ENCODE measurements at places on chromosomes 3 and 15.

DNA sequence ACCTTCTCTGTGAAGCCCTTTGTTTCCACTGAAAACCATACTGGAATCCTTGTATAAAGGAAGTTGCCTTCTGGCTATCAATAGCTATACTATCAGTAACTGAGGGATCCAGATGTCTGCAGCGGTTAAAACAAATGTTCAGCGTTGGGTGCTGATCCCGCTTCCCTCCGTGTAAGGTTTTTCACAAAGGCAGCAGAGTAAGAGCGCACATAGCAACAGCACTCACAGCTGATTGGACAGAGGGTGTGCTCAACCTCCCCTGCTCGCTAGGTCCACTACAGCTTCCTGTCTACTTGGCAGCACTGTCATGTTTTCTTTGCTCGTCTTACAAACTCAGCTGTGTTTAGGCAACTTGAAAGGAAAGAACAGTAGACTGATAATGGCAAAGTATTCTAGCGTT is 27.3 kb downstream of the ATOSA start:
- peak; percentile 75 for DNase-seq

- no peak for DNase-seq
Measured at GRCh38 chr3:49415931-49416601, 3.8 kb downstream of the TCTA start.

DNA sequence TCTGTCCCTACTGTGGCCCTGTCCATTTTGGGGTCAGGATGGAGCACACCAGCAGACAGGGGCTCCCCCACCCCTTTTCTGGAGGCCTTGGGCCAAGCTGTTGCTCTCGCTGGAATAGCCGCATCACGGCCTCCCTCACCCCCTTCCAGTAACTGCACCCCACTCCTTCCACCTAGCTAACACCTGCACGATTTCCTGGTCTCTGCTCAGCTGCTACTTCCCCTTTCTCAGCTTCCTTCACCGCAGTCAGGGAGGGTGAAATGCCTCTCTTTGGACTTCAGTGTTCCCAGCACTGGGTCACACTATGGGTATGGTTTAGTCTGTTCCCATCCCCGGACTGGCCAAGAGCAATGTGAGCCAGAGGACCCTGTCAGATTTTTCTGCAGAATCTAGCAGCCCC is 400.2 kb downstream of the MCTP2 start:
- DNase-seq = no peak

- DNase-seq = no peak
Measured at GRCh38 chr3:37712918-37713817, 148.5 kb upstream of the CTDSPL start.

DNA sequence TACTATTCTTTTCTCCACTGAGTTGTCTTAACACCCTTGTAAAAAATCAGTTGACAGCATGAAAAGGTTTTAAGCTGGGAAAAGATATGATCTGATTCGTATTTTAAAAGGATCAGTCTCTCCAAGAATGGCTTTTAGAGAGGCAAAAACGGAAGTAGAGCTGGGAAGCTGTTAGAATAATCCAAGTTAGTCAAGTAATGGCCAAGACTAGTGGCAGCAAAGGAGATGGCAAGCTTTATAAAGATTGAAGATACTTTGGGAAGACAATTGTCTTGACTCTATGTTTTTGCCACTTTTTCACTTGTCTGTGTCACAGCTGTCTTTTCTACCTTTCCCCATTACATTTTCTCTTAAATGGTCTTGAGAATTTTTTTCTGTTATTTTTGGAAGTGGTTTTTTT is 243.5 kb upstream of the MANF start:
- no peak for DNase-seq

DNA sequence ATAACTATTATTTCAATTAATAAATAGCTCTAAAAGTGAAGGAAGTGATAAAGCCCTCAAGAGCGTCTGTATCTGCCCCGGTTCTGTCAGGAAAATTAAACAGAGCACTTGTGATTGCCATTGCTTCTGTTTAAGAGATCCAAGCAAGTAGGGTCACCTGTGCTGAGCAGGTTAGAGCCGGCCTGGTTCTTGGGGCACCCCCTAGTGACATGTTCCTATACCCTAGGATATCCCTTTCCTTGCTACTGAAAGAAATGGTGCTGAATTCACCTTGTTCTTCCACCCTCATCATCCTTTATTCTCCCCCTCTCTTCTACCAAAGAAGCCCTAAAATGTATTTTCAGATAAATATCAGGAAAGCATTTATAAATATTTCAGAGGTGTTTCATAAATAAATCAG is 323.5 kb downstream of the RORA start:
- no peak for DNase-seq

GRCh38 chr3:56290374-56290773 is 177.9 kb downstream of the ERC2 start:
- DNase-seq = no peak

DNA sequence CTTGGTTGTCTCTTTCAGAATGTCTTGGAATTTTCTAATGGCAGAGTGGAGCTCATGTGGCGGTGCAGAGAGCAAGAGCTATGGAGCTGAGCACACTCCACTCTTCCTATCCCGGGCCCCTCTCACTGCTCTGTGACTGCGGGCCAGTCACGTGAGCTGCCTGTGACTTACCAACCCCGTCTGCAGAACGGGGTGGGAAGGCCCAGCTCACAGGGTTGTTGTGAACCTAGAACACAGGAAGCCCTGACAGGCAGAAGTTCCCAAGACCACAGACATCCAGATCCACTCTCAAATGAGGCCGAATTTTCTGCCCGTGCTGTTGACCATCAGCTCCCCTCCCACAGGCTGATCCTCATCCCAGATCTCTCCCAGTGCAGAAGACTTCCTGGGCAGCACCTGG is 35.5 kb upstream of the PLXNA1 start:
- DNase-seq = no peak

GRCh38 chr3:157098823-157099185 is 61.1 kb downstream of the CCNL1 start:
- DNase-seq = no peak

- DNase-seq = no peak
Measured at GRCh38 chr3:43330981-43331380, 44.6 kb downstream of the SNRK start.

- no peak for DNase-seq
Measured at GRCh38 chr3:148922467-148922866, 57.4 kb downstream of the CPA3 start.

DNA sequence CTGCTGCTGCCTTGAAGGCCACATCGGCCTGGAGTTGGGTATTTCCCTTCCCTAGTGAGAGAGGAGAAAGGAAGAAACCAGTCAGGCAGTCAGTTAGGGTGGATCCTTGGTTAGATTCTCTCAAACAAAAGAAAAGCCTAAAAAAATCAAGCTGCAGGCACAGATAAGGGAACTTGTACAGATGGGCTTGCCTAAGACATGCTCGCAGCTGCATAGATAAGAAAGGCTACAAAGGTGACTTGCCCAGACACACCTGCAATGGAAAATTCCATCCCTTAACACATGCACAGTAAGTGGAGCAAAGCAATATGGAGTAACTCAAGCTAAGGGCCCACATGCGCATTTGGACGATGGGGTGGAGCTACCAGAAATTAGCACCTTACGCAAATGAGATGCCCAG is 199.7 kb upstream of the ARPP21 start:
- DNase-seq = no peak

DNA sequence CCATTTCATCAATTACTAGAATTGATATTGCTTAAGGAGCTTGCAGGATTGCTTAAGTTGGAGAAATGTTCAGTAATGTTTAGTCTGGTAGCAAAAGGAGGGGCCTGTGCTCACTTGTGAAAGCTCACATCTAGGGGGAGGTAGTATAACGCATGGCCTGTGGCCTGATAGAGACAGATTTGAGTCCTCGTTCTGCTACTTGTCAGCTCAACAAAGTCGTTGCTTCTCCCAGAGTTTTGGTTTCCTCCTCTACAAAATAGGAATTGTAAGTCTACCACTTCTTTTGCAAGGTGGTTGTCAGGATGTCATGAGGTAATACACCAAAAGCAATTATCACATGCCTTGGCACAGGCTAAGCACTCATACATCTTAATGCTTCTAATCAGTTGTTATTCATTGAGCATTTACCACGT is 1.3 kb downstream of the ST3GAL6 start:
- no peak for DNase-seq

GRCh38 chr15:73367624-73368300 is 996 bp downstream of the HCN4 start:
- DNase-seq = no peak

GRCh38 chr3:43028001-43028400 is 48.9 kb downstream of the GASK1A start:
- no peak for DNase-seq

GRCh38 chr3:29293421-29293820 is 12.6 kb downstream of the RBMS3 start:
- no peak for DNase-seq

GRCh38 chr3:100609963-100610362 is 562 bp downstream of the ADGRG7 start:
- DNase-seq = no peak

DNA sequence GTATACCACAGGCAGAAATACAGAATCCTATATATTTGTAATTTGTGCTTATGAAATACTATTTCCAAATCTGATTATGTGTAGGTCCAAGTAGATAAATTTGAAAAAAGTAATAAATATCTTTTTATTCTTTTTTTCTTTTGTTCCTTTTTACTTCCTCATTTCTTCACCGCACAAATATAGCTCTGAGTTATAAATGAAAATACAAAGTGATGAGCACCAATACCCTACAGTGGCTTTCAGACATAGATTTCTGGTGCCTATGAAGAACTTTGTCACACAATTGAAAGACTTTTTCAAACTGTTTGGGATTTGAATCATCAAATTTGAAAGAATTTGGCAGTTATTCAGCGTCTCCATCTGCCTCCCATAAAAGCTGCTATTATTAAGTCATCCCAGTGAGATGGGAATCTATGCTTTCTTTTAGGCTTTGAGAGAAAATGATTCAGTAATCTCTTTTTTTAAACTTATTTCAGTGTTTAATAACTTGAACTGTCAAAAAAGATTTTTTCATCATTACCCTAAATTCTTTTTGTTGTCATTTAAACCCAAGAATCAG is 363.6 kb upstream of the GOLIM4 start:
- DNase-seq = no peak

DNA sequence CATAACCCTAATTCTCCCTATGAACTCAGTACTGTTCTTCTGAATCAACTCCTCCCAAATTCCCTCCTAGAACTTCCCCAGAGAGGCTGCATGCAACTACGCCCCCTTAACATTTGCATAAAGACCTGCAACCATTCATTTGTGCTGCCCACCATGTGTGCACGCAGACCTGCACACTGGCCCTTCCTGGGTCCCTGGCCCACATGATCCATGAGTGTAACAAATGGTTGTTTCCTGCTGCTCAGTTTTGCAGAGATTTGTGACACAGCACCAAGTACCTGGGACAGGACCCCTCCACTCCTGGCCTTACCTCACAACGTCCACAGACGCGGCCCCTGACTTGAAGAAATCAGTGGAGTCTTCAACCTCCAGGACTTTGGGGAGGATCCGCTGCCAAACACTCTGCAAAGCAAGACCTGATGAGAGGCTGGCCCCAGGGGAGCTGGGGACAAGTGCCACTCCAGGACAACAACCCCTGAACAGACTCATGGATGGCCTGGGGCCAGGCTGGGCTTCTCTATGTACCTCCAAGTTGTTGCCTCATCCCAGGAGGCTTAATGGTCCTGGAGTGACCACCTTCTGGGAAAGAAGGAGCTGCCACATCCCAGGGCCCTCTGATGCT is 33.8 kb downstream of the ALDH1L1 start:
- DNase-seq = no peak

DNA sequence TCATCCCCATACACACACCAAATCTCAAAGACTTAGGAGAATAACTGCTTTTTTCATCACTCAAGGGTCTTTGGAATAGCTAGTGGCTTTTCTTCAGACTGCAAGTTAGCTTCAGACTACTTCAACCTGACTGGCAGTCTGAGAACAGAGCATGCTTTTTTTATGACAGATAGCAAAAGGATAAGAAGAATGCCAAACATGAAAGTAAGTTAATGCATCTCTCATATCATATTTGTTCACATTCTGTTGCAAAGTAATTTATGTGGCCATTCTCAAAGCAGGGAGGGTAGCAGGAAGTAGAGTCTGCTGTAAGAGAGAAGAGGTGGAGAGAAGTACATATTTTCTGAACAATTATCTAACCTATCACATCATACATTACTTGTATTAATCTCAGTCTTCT is 544.4 kb downstream of the ZPLD1 start:
- DNase-seq = no peak

DNA sequence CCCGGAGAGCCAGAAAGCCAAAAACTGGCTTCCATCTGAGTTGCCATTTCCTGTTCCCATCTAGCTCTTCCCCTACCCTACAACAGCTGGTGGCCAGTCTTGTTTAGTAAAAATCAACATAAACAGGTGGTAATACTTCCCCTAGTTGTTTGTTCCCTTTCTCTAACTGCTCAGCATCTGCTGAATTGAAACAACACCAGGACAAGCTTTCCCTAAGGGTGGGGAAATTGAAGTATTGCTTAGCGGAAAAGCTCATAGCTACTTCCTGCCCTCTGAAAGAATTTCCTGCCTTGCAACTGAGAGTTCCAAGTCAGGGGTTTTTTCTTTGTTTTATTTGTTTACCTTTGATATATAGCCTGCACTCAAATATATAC is 66.8 kb downstream of the HMG20A start:
- no peak for DNase-seq

DNA sequence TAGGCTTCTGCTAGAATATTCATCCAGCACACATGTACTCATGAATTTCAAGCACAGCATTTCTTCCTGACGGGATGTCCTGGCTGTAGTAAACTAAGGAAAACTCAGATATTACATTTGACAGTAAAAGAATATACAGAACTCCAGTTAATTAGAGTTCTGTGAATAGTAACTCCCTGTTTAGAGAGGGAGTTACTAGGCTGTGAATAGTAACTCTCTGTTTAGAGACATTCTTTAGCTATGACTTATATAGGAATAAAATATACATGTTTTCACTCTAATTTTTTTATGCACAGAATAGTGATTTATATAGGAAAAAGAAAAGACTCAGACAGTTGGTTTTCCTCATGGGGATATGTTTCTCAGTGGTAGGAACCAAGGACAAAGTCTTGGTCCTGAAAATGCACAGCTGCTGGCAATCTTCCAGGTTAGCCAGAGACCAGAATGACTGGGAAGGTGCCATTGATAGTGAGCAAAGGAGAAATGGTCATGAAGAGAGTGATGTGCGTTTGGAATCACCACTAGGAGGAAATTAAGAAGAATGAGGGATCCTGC is 480.7 kb upstream of the THBS1 start:
- no peak for DNase-seq

- no peak for DNase-seq
Measured at GRCh38 chr3:127365163-127365798, 77.4 kb upstream of the PRR20G start.

GRCh38 chr3:24220859-24221657 is 273.6 kb downstream of the THRB start:
- peak; percentile 59 for DNase-seq

All from smooth muscle cell of the brain vasculature (primary cell).